Caki2 (cell line): ENCODE measurements at places on chromosomes 13 and 19. TPM values are rescaled to one million over a fixed set of nuclear protein-coding genes. Genes with fewer than 3 reads are reported as not detected.

IFI30 gene
- total RNA-seq: 51.9 and 79.3 TPM in 2 replicates

IRS2 gene
- total RNA-seq: 18.1 and 21.2 TPM in 2 replicates

ZC3H4 gene
- total RNA-seq: 7.0 and 7.4 TPM in 2 replicates

DNA sequence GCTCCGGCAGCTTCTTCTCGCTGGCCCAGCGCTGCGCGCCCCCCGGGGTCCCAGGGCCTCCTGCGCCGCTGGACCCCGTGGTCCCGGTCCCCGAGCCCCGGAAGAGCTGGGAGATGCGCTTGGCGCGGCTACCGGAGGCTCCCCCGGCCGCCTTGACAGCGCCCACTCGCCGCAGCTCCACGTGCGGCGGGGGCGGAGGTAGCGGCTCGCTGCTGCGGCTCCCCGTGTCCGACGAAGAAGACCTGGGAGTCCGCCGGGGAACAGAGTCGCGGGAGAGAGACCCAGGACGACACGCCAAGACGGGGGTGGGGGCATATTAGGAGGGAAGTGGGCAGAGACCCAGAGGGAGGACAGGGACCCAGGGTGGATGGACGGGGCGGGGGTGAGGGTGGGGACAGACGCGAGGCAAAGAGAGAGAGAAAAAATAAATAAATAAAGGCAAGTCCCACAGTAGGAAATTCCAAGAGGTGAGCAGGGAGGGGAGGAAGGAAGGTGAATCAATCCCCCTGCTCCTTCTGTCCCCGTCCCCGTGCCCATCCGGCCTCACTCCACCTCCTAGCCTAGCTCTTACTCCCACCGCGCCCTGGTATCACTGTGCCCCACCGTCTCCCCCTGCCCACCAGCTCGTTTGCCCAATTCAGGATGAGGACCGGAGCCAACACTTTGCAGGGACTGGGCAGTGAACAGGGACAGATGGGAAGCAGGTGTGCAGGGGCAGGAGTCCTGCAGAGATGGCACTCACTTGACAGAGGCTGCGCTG, 826 bp downstream of the RASIP1 start:
- DNase-seq: no peak

DNA sequence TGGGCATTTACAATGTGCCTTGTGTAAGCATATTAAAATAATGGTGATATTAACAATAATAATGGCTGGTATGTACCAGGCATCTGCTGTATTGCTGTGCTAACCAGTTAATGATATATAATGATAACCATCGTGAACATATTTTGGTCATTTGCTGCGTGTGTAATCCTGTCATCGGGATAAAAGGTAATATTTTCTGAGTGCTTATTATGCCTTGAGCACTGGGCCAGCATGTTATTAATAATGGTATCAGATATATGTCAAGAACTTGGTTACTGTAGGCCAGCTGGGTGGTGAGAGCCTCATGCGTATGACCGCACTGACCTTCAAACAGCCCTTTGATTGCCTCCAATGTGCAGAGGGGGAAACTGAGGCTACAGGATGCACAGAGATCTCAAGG, 22.2 kb upstream of the FXYD3 start:
- no peak for DNase-seq

- DNase-seq: peak; percentile 75
Measured at GRCh38 chr19:49056101-49056901, 1.2 kb downstream of the CGB7 start.

GRCh38 chr19:46718934-46719622, 2.2 kb upstream of the PRKD2 start:
- DNase-seq: no peak

GRCh38 chr19:3649888-3650287, 23.3 kb upstream of the CACTIN start:
- no peak for DNase-seq

DNA sequence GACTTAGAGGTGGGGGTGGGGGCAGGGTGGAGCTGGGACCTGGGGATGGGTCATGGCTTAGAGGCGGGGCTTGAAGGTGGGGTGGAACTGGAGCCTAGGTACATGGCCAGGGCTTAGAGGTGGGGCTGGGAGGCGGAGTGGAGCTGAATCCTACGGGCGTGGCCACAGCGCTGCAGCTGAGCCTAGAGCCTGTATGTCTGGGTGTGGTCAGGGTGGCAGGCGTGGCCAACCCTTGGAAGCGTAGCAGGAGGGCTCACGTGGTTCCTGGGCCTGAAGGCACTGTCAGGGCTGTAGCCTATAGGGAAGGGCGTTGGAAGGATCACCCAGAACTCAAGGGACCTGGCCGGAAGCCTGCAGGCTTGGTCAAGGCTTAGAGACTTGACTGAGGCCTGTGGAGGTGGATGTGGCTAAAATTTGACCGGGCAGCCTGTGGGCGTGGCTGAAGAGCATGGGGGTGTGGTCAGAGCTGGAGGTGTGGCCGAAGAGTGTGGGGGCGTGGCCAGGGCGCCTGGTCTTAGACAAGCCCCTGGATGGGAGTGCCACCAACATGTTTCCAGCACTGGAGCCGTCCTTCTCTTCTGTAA, 24.3 kb downstream of the COLGALT1 start:
- peak; percentile 99 for DNase-seq
